ENCODE measurements at places on chromosomes 11 and 22.

GRCh38 chr22:36811094-36811800 lies 5.6 kb downstream of the PVALB start:
- no peak for DNase-seq

DNA sequence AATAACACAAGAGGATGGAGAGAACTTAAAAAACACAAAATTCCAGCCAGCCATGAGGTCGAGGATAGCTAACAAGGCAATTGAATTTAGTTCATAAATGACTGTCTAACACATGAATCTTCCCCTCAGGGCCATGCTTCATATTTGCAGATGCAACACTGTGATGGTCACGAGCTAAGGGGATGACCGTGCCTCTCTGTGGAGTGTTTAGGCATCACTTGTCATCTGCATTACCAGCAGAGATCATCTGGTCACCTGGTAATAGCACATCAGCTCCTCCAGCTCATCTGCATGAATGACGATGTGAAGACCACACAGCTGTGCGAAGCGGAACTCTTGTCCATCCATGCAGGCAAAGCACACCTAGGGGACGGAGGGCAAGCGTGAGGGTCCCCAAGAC lies 20.9 kb upstream of the SLC25A1 start:
- DNase-seq = no peak

GRCh38 chr11:77753230-77753629 lies 67.3 kb downstream of the RSF1 start:
- no peak for DNase-seq

GRCh38 chr11:132921597-132921996 lies 610.7 kb downstream of the OPCML start:
- DNase-seq = no peak

DNA sequence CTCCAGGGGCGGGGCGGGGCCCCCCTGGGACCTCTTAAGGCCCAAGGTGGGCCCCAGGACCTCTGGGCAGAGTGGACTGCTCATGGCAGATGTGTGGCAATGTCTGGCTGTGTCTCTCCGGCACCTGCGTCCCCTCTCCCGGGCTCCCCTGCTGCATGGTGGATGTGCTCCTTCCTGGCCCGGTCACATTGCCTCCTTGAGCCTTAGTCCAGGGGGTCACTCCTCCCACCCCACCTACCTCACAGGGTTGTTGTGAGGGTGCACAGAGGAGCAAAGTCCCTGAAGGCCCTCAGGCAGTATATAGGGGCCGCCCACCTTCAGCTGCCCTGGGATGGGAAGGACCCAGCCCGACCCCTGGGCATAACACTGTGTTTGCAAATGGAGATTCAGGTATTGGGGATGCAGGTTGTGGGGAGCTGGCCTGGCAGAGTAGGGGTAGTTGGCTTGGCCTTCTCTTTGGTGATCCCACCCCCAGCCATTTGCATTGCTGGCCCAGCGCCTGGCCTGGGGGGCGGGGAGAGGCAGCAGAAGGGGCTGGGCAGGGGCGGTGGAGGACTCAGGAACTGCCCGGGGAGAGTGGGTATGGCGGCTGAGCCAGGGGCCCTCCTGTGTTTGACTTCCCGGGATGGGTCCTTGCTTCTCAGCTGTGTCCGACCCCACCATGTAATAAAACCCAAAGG lies 11.3 kb downstream of the KCTD17 start:
- no peak for DNase-seq

GRCh38 chr22:46758867-46759290 lies 3.6 kb upstream of the TBC1D22A start:
- DNase-seq = peak; percentile 68

GRCh38 chr11:131423688-131424087 lies 53.3 kb downstream of the NTM start:
- DNase-seq = no peak

DNA sequence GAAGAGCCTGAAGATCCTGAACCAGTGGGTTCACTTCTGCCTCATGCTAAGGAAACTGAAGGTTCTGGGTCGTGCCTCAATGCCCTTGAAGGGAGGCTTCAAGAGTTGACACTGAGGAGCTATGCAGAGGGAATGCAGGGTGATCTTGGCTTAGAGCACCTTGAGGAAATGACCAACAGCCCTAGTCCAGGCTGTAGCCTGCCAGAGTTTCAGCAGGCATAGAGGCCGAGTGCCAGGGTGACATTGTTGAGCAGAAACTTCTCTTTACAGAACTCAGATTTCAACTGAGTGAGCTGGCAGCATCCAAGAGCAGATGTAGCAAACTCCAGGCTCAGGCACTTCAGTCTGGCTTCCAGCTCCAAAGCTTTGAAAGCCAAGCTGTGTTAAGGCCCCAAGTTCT lies 23.1 kb upstream of the CAPRIN1 start:
- DNase-seq = no peak

GRCh38 chr11:66126808-66127555 lies 56.9 kb downstream of the PACS1 start:
- peak; percentile 78 for DNase-seq

- DNase-seq = no peak
These were observed 108.2 kb downstream of the RASSF10 start for GRCh38 chr11:13117344-13117743.

DNA sequence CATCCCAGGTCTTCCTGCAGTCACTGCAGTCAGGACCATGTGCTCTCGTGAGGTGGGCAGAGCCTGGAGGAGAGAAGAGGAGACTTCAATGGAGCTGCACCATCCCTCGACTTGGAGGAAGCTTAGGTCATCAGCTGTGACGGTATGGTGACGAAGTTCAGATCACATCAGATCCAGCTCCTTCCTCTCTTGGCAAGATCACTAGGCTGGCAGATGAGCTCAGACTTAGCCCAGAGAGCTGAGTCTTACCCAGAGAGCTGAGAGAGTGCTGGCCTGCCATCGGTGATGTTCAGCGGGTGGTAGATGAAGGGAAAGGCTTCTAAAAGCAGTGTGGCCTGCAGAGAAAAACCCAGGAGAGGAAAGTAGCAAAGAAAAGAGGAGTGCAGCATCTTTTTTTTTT lies 1.8 kb upstream of the SLC15A3 start:
- no peak for DNase-seq

DNA sequence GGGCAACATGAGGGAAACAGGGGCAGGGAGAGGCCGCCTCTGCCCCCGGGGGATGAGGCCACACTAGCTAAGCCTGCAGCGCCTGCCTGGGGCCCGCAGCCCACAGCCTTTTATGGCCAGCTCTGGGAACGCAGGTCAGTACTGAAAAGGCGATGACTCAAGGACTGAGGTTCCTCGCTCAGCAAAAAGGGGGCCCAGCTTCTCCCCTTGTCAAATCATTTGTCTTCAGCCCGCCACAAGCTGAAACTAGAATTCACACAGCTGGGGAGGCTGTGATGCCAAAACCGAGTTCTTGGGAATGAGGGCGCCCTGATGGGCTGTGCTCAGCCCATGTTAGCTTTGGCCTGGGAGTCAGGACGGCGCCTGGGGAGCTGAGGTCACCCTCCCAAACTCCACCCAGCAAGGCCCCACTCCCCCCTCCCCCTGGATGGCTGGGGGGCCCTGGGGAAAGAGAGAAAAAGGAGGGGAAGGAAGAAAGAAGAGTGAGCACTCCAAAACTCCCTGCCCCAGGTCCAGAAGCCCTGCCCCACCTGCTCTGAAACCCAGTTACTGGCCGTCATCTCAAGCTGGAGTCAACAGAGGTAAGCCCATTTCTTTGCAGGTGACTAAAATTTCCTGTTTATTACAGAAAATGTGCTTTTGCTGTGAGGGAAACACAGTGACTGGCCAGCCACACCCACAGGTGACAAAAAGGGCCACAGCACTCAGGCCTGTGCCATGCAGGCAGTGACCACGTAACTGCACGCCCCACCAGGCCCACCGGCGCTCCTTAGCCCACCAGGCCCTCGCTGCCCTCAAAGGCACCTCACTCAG lies 13.7 kb downstream of the EHD1 start:
- peak; percentile 75 for DNase-seq

- DNase-seq = no peak
These were observed 388.8 kb downstream of the LUZP2 start for GRCh38 chr11:24885580-24886173.

DNA sequence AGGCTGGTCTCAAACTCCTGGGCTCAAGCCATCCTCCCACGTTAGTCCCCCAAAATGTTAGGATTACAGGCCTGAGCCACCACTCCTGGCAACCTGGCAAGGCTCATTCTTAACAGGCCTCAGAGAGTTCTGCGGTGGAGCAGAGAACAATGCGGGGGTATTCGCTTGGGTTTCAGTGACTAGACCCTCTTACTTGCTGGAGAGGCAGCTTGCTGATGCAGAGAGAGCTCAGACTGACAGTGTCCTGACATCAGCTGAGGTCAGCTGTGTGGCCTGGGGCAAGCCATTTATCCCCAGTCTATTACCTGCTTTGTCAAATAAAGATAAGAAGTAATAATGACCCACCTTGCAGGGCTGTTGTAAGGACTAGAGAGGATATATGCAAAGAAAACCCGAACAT lies 40.3 kb upstream of the DMC1 start:
- DNase-seq = no peak

DNA sequence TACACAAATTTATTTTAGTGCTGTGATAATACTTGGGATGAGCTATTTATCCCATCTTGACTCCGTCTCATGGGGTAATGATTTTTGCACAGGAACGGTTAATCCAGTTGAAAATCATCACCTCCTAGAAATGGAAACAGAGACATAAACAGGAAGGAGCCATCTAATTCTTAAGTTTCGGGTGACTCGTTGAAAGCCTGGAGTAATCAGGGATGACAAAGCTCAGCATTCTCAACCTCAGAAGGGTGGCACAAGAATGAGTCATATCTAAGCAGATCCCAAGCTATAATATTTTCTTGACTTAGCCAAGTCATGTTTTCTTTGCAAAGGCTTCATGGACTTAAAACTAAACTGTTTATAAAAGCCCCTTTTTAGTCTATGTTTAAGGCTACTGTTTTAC lies 280.8 kb upstream of the CCDC90B start:
- DNase-seq = no peak

GRCh38 chr11:116517077-116517476 lies 255.7 kb downstream of the BUD13 start:
- no peak for DNase-seq

Measured in OCI-LY7 (cell line).